ENCODE measurements at places on chromosomes 5 and 9.
A peak's percentile ranks its signal among the peaks of the same experiment; 100 is the strongest.

DNA sequence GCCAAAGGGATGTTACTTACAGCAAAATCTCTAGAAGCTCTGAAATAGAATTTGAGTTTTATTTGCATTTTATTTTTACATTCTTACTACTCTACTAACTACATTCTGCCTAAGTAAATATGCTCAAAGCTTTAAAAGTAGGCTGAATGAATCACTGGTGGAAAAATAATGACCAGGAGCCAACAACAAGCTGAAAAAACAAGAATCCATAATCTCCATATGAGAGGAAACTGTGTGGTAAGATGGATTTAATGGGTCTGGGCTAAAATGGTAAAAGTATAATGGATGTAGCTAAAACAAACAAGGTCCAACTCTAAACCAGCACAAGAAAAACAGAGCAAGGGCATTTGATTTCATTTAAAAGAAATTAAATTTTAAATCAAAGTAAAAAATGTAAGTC, 525.8 kb upstream of the FTMT start:
- no peak for DNase-seq

GRCh38 chr5:153813901-153814300, 224.8 kb downstream of the FAM114A2 start:
- DNase-seq = no peak

DNA sequence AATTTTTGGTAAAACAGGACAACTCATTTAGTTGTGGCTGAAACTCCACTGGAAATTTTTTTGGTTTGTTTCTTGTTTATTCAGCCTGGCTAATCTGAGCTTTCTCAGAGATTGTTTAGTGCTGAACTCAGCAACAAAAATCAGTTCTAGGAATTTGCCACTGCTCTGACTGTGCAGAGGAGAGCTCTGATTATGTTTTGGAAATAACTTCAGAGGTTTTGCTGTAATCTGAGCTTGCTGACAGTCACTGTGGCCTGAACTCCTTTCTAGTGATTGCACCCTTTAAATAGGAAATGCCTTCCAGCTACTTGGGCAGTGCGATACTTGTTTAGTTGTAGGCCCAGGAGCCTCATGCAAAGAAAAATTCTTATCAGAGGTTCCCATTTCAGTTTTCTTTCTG, 60.2 kb downstream of the OSTF1 start:
- peak; percentile 72 for DNase-seq

- no peak for DNase-seq
Measured at GRCh38 chr9:82621447-82621846, 441.5 kb downstream of the RASEF start.

GRCh38 chr9:120755044-120755443, 38.2 kb downstream of the FBXW2 start:
- no peak for DNase-seq

- no peak for DNase-seq
Measured at GRCh38 chr5:53448851-53449250, 31.6 kb upstream of the FST start.

DNA sequence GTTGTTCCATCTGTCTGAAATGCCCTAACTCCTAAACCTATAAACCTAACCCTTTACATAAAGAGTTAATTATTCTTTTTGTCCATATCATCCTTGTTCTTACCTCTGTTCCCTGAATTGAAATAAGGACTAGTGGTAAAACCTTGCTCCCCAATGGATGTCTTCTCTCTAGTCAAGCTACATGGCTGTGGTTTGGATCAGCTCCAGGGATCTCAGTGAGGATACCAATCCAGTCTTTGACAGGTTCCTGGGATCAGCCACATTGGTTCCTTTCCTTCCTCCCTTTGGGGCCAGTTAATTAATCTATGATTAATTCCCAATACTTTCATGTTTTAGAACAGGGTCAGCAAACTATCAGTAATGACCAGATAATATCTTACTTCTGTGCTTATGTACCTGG, 151.6 kb downstream of the SIL1 start:
- no peak for DNase-seq

DNA sequence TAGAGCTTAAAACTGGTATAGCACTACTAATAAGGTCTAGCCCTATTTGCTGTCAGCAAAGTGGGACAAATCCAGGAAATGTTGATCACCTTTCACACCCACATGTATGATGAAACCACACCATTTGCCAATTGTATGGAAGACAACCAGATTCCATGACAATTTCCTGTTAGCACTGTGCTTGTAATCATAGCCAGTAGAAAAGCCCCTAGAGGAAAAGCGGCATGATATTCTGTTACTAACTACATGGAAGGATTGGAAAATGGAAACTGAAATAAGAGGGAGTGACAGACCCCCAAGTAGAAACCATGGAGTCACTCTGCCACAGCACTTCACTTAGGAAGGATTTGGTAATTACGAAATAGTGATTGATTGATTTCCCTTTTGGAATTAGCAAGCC, 923 bp downstream of the SPATA6L start:
- DNase-seq = no peak

DNA sequence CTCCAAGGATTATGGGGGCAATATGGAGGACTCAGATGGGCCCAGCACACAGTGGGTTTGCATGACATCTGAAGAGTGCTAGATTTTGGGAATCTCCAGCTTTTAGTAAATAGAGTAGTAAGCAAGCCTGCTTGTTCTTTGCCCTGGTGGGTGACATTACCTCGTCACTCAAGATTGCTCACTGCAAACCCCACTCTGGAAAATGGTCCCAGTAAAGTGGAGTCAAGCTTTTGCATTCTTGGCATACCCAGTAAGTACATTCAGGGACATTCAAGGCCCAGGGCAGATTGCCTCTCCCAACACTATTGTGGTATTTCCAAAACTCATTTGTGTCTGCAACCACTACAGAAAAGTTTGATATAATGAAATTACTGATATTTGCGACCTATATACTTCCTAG, 118.5 kb downstream of the INVS start:
- DNase-seq = no peak

- no peak for DNase-seq
Measured at GRCh38 chr5:73282923-73283322, 109.9 kb downstream of the TMEM174 start.

DNA sequence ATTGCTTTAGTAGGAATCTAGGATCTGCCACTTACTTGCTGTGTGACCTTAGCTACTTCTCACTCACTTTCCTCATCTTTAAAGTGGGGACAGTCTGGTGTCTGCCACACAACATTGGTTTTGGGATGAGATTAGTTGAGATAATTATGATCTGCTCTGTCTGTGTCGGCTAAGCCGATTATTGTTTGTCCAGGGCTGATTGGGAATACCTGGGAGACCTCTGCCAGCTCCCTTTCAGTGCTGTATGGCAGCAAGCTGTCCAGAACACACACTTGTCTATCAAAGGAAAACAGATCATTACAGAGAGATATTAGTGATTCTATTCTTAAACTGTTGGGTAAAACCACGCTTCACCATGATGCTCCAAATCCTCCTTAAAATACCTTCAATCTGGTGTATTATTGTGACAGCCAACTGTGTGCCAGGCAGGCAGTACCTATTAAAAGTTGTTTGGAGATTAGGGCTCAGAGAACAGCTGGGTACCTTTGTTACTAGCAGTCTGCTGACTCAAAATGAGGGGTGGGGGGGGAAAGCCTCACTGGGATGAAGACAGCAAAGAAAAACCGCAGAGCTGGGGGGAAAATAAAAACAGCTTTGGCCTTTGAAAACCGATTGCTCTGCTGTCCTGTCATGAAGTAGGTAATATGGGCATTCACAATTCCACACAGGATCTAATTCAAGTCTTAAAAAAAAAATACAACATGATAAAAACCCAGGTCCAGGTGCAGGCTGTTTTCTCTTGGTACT, 458.4 kb upstream of the C9orf72 start:
- DNase-seq = no peak

- no peak for DNase-seq
Measured at GRCh38 chr5:157543825-157544622, 31.6 kb downstream of the ADAM19 start.

DNA sequence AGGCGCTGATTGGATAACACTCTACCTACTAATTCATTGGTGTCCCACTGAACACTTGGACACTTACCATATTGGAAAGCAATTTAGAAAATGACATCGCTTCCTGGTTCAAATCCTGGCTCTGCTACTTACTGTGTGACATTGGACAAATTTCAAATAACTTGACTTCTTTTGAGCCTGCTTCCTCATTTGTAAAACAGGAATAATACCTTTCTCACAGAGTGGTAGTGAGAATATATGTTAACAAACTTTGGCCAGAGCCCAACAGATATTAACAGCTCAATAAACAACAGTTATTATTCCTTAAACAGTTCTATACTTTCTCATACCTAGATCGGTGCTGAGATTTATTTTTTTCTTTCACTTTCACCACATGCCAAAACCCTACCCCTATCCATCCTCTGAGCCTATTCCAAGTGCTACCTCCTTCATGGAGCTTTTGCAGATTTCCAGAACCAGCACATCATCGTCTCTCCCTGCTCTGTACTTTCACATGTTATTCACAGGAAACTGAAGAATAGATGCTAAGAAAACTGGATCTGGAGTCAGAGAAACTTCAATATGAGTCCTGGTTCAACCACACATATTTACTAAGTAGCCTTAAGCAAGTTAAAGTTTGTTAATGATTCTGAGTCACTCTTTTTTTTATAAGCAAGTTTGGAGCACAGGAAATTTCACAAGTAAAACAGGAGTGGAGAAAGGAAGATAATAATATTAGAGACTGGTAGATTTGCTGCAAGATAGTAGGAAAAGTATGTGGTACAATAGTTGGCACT, 92.3 kb downstream of the STRBP start:
- DNase-seq = no peak

DNA sequence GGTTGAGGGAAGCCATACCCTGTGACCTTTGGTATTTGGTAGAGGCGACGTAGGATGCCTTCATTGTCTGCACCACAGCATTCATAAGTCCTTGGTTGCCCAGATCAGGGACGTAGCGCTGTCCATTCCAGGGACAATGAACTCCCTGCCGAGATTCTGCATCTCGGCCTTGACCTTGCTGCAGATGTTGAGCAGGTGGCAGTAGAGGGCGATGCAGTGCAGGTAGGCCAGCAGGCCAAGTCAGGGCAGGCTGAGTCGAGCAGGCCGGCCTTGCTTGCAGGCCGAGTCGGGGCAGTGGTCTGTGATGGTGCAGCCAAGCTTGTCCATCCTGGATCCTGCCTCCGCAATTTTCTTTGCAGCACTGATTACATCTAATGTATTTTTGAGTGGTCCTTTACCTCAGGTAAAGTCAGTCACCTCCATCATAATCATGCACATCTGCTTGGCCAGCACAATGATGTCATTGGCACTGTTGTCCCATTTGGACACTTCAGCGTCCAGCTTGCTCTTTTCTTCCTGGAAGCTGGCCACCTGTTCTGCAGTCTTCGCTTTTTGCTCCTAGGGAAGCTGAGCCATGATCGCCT, 93.4 kb upstream of the CCDC112 start:
- no peak for DNase-seq

- no peak for DNase-seq
Measured at GRCh38 chr5:42884326-42884725, 72.6 kb upstream of the SELENOP start.

DNA sequence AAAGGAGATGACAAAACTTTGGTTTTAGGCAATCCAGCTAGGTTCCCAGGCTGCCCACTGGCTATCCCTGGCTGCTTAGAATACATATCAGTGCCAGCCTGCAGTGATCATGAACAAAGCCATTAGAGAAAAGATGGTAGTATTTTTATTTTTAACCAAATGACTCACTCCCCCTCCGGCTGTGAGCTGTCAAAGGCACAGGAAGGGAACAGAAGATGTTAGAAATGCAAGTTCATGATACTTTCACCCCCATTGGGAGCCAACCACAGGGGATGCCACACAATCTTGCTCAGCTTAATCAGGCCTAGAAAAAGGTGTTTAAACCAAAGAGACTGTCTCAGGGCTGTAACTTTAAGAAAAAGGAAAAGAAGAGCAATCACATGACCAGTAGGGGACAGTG, 70.3 kb upstream of the ASTN2 start:
- DNase-seq = no peak

DNA sequence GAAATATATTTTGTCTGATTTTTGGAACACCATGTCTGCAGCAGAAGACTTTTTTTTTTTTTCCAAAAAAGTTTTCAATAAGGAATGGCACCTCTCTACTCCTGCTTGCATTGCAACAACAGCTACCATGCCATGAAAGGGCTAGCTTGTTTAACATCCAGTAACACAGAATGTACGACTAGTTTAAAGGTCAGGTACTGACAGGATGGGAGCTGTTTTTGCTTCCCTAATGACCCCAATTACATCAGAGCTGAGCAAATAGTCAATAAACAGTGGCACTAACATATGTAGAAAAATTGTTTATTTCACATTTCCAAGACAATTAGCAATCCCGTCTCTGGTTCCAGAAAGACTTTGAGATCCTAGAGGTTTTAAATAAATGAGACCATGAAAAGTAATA, 693.8 kb downstream of the NR2F1-AS1 start:
- no peak for DNase-seq

GRCh38 chr5:176410486-176411180, 5.7 kb downstream of the CLTB start:
- no peak for DNase-seq

GRCh38 chr9:96599298-96599697, 20.3 kb downstream of the CDC14B start:
- DNase-seq = no peak

DNA sequence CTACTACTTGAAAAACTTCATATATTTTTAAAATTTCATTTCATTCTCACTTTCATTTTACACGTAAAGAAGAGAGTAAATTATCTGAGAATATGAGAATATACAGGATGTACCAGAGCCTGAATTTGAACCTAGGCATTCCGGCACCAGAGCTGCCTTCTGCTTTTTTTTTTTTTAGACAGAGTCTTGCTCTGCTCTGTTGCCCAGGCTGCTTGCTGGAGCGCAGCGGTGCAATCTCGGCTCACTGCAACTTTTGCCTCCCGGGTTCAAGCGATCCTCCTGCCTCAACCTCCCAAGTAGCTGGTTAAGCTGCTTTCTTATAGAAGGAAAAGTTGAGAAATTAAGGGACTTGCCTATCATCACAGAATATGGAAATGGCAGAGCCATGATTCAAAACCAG, 540.1 kb downstream of the EBF1 start:
- no peak for DNase-seq

DNA sequence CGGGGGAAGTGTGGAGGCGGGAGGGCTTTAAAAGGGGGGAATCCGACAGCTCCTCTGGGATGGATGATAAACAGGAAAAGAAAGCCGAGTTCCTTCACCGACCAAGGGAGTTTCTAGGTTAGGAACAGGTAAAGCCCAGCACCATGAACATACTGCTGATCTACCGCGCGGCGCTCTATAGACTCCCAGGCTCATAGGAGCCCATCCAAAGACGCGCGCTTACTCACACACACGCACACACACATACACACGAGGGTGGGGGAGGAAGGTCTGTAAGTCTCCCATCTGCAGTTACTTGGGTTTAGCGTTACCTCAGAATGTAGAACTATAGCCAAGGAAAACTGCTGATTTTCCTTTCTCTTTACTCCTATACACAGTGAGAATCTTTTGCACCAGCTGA, 2.6 kb upstream of the GABRB2 start:
- no peak for DNase-seq

- peak; percentile 48 for DNase-seq
Measured at GRCh38 chr9:130770679-130771442, 64.2 kb upstream of the ABL1 start.
